ENCODE measurements at places on chromosomes 2 and 18.
A peak's percentile ranks its signal among the peaks of the same experiment; 100 is the strongest.

DNA sequence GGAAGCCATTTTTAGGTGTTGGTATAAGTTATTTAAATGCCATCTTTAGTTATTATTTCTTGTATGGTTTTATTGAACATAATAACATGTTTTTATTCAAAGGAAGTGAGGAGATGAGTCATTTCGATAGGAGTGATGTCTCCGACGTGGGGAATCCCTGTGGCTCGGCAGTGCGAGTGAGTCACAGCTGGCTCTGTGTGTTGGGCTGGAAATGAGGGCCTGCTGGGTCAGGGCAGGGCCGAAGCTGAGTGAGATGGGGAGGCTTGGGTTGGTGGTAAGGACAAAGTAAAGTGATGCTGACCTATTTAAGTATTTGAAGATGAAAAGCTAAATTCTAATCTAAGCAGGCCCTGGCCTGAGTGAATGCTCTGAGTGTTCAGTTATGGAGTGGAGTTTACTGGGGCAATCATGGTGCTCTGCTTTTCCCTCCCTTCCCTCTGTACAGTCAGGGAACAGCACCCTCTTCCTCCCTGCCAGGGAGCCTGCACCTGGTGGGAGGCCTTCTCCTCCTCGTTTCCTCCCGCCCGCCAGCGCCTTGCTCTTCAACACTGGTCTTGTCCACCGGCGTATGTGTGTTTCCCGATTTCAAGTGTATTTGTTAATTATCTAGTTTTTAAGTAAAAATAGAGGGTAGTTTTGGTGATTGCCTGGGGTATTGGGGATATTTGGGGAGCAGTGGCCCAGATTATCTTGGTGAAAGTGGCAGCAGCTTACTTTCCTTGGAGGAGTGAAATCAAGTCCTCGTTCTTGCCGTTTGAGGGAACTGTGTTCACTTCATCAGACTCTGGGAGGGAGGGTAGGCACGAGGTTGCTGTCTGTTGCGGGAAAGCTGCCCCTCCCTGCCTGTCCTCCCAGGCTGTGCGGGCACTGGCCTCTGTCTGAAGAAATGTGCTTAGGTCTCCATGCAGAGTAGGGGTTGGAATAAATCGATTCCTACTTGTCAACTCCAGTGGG lies 157.0 kb downstream of the LDLRAD4 start:
- peak; percentile 76 for DNase-seq

- DNase-seq, result no peak
Measured at GRCh38 chr2:7951001-7951400, 730.9 kb upstream of the ID2 start.

GRCh38 chr2:135074216-135074615 lies 22.1 kb downstream of the RAB3GAP1 start:
- DNase-seq, result no peak

DNA sequence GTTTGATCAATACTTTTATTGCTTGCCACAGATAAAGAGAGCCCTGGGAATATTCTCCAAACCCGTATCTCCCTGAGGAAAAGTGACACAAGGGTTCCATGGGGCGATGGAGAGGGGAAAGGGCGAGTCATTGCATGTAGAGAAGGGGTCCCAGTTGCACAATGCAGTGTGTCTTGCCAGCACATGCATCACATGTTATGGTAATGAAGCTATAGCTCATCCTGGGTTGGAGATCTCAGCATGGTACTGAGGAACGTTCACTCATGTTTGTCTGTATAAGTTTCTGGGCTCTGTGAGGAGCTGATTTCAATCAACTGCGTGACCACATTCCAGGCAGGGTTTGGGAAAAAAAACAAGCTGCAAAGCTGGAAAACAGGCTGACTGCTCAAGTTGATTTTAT lies 220.7 kb upstream of the MC4R start:
- DNase-seq, result no peak

- DNase-seq, result no peak
Measured at GRCh38 chr18:72154926-72155325, 389.2 kb downstream of the CBLN2 start.

DNA sequence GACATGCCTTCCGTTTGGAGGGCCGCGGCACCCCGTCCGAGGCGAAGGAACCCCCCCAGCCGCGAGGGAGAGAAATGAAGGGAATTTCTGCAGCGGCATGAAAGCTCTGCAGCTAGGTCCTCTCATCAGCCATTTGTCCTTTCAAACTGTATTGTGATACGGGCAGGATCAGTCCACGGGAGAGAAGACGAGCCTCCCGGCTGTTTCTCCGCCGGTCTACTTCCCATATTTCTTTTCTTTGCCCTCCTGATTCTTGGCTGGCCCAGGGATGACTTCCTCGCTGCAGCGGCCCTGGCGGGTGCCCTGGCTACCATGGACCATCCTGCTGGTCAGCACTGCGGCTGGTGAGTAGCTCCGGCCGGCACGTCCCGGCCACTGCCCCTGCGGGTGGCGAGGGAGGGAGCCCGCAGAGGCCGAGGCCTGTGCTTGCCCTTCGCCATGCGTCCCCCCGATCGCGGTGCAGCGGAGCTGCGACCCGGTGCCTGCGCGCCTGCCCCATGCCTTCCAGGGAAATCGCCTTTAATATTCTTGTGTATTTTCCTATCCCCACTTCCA lies 1.2 kb downstream of the BMPR2 start:
- DNase-seq, result no peak

DNA sequence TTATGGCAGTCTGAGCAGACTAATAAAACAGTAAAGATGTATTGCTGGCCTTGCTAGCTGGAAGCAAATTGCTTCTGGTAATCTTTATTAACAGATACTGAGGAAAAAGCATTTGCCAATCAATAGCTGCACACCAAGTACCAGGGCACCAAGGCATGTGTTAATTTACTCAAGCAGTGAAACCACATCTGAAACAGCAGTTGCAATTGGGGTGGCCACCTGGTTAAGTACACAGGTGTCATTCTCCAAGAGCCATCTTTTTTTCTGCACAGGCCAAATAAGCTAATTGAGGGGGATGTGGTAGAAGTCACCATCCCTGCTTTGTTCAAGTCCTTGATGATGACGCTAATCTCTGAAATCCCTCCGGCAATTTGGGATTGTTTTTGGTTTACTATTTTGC lies 8.6 kb upstream of the SEH1L start:
- DNase-seq, result no peak

DNA sequence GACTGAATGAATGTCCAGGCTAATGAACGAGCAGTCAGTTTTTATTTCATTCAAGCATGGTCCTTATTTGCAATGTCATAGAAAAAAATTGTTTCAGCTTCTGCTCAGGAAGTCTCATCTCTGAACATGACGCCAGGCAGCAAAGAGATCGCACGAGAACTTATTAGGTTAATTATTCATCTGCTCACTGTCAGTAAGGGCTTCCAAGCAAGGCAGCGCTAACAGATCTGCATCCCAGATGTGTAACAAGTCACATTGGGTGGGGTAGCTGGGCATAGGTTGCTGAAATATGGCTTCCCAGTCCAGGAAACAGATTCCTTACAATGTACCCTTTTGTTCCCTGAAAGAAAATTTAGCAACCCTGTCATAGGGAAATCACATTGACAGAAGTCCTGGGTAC lies 63.5 kb downstream of the ANKRD44 start:
- DNase-seq, result no peak

- no peak for DNase-seq
Measured at GRCh38 chr18:22165049-22165602, 4.3 kb upstream of the GATA6 start.

DNA sequence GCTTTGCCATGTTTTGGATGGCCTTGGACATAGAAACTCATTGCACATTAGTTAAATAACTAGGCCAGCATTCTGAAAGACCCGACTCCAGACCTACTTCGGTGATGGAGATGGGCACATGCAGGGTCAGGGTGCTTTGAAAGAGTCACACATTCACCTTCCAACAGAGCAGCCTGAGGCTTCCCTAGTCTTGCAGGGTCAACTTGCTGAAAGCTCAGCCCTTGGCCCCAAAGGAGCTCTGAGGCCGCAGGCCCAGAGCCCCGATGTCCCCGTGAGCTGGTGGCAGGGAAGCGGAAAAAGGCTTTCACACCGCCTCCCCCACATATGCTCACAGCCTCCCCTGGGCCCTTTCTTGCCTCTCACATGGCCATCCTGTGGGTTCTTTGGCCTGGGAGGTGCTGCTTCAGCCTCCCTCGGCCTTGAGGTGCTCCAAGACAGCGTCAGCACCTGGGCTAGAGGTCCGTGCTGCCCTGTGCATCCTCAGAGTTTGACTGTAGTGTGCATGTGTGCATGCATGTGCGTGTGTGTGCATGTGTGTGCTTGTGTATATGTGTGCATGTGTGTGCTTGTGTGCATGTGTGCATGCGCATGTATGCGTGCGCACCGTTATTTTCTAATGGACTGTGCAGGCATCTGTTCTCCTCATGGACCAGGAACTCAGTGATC lies 21.6 kb downstream of the LDLRAD4 start:
- no peak for DNase-seq

GRCh38 chr2:67627456-67628207 lies 230.5 kb downstream of the ETAA1 start:
- DNase-seq, result no peak

DNA sequence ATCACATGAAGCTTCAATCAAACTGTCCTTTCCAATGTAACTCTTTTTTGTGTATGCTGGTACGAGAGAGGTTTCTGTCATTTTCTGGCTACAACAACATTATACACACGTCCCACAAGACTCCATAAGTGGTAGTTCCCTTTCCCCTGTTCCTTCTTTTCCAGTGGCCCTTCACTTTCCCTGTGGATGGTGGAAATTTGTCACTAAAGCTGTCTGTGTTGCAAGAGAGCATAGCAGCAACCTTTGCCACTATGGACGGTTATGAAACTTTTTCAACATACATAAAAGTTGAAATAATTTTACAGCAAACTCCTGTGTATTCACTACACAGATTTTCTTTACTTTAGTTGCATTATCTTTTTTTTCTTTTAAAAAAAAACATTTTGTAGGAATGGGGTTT lies 18.7 kb downstream of the DBI start:
- DNase-seq, result no peak

GRCh38 chr2:237858294-237859081 lies 935 bp upstream of the RAMP1 start:
- peak; percentile 39 for DNase-seq

Data from central memory CD4-positive, alpha-beta T cell (primary cell).